Upper lobe of left lung (tissue), 6 donors: ENCODE measurements at places on chromosomes 3 and 15.

GRCh38 chr3:82058809-82059208, 297.4 kb upstream of the GBE1 start:
- no peak for DNase-seq

DNA sequence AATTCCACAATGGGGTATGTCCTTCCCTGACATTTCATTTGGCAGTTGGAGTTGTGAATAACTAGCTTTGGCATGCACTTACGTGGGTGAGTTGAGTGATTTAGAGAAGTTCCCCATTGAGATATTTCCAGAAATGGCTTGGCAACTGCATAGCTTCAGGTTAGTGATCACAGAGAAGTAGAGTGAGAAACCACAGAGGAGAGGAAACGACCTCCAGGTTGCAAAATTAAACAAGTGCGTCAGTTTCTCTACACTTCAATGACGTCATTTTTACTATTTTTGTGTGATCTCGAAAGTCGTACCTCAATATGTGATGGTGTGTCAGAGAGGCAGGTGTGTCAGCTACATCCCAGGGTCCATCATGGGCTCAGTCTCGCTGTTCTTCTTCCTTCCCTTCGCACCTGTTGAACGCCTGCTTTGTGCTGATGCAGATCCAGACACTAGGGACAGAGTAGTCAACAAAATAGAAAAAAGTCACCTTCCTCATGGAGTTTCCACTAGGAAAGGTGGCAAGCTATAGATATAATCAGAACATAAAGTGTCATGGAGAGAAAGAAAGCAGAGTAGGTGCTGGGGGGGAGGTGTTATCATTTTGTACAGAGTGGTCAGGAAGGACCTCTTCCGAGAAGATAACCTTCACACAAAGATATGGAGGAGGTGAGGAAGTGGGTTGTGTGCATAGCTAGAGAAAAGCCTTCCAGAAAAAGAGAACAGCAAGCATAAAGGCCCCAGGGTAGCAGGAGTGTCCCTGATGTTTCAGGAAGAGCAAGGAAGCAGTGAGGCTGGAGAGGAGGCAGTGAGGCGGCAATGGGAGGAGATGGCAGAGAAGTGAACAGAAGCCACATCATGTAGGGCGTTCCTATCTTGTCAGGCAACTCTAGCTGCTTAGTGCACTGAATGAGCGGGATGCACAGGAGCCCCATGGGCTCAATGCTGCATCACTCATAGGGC, 75.6 kb downstream of the MCTP2 start:
- no peak for DNase-seq

- DNase-seq, result no peak
Measured at GRCh38 chr3:14609506-14609905, 42.1 kb upstream of the CCDC174 start.

DNA sequence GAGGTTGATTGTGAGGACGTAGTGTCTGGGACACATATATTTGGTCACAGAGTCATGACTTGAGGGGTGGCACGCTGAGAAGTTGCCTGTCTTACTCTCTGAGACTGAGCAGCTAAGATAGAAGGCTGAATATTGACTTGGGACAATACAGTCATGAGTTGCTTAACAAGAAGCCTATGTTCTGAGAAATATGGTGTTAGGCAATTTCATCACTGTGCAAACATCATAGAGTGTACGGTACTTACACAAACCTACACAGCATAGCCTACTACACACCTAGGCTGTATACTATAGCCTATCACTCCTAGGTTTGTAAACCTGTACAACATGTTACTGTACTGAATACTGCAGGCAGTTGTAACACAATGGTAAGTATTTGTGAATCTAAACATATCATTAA, 30.3 kb upstream of the SPESP1 start:
- DNase-seq, result no peak

DNA sequence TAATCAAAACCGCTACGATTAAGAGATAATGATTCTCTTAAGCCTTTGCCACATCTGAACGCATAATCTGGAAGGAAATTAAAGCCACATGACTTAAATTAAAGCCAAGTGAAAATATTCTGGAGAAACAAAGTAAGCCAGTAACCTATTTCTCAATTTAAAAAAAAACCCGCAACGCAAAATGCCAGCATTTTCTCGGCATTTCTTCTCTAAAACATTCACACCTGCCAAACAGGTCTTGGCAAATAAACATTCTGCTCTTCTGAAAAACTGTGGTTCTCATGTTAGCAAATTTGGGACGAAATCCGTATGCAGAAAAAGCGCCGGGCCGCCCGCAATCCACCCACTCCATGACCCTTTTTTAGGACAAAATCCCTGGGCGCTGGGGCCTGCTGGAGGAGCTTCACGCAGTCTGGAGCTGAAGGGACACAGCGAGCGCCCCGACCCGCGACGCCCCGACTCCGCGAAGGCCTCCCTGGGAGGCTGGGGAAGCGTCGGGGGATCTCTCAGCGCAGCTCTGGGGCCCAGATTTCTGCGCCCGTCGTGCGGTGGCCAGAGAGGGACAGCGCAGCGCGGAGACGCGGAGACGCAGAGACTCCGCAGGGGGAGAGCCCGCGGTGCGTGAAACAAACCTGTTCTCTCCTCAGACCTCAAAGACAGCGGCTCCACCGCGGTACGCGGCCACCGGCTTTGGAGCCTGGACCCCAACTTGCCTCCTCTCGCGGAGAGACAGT, 471 bp downstream of the NKIRAS1 start:
- no peak for DNase-seq

DNA sequence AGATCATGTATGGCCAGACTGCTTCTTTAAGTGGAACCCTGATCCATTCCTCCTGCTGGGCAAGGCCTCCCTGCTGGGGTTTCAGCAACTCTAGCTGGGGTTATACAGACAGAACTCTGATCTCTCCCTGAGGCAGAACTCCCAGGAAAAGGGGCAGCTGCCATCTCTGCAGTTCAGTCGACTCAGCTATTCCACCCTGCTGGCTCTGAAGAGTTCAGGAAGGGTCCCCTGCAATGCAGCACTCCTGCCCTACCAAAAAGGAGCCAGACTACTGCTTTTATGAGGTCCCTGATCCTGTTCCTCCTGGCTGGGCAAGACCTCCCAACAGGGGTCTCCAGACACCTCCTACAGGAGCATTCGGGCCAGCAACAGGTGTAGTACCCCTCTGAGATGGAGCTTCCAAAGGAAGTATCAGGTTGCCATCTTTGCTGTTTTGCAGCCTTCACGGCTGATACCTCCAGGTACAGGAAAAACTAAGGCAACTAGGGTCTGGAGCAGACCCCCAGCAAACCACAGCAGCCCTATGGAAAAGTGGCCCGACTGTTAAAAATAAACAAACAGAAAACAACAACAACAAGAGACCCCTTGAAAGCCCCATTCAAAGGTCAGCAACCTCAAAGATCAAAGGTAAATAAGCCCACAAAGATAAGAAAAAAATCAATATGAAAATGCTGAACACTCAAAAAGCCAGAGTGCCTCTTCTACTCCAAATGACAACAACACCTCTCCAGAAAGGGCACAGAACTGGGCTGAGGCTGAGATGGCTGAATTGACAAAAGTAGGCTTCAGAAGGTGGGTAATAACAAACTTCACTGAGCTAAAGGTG, 14.2 kb upstream of the CP start:
- no peak for DNase-seq

- DNase-seq, result no peak
Measured at GRCh38 chr3:62238431-62238830, 134.9 kb downstream of the FEZF2 start.

DNA sequence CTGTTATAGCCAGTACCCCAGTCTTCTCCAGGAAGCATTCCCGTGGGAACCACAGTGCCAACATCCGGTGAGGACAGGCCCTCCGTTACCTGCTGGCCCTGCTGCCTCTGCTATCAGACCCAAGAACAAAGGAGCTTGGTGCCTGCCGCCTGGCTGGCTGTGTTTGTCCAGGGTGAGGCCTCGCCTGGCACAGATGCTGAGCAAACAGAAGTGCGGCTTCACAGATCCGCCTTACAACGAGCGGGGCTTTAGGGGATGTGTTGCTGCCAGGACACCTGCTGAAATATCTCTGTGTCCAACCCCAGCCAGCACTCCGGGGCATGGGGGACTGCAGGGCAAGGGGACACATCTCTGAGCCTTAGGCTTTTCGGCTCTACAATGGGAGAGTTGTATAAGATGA, 2.2 kb upstream of the EPHB3 start:
- DNase-seq, result no peak

GRCh38 chr3:134991003-134991402, 195.9 kb downstream of the EPHB1 start:
- DNase-seq, result no peak

GRCh38 chr15:66734961-66735908, 33.2 kb downstream of the SMAD6 start:
- DNase-seq, result no peak

GRCh38 chr3:156488767-156489166, 66.2 kb downstream of the SSR3 start:
- DNase-seq, result no peak

GRCh38 chr15:62378772-62379498, 213.8 kb upstream of the C2CD4B start:
- DNase-seq, result no peak

DNA sequence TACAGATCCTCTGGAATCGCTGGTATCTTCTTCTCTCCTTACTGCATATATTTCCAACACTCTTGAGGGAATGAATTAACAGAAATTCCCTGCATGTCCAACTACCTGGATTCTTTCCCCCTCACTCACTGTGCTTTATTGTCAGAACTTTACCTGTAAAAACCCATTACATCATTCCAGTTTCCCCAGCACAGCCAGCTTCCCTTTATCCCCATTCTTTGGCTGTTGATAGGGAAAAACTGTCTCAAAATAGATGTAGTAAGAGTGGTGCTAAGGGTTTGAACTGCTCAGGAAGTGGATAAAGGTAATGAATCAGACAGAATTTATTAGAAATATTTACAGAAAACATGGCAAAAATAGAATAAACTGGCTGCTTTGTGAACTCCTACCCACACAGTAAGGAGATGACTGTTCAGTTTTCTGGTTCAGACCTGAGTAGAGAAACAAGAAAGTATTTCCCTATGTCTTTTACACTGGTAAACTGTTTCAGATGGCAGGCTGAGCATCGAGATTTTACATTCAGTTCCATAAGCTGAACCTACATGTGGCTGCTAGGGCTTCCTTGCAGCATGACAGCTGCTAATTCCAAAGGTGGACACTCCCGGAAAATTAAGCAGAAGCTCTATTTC, 188.4 kb downstream of the CPNE4 start:
- DNase-seq, result no peak

DNA sequence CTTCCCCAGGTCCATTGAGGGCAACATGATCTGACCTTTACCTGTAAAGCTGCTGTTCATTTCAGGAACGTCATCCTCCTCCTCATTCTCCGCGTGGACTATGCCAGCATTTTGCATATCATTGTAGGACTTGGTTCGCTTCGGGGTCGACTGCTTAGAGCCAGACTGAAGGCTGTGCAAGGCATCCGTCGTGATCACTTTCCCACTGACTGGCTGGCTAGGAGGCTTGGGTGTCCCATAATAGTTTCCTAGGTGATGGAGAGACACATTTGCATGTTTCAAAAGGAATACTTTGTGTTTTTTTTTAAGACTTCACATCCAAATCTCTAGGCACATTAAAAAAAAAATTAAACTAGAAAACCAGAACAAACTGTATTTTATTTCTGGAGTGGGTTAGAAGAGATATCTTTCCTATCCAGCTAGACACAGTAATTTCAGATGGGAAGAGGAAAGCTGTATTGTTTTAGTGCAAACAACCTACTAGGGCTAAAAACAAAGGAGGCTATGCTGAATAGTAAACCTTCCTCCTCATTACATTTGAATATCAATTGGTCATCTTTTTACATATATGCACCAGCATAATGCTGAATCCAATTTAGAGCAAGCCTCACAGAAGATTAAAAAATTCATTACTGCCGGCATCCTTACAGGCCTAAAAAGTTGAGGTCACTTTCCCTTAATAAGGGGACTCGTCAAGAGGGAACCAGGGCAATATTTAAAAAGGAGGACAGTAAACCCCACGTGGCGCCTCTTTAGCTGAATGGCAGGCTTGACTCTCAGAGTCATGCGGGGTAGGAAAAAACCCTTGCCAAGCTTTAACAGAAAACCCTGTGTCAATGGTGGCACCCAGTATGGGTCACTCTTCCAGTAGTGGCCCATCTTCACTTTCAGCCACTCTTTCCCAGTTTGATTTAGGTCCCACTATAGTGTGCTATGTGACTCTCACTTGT, 559.9 kb downstream of the MAGI1 start:
- DNase-seq, result no peak

DNA sequence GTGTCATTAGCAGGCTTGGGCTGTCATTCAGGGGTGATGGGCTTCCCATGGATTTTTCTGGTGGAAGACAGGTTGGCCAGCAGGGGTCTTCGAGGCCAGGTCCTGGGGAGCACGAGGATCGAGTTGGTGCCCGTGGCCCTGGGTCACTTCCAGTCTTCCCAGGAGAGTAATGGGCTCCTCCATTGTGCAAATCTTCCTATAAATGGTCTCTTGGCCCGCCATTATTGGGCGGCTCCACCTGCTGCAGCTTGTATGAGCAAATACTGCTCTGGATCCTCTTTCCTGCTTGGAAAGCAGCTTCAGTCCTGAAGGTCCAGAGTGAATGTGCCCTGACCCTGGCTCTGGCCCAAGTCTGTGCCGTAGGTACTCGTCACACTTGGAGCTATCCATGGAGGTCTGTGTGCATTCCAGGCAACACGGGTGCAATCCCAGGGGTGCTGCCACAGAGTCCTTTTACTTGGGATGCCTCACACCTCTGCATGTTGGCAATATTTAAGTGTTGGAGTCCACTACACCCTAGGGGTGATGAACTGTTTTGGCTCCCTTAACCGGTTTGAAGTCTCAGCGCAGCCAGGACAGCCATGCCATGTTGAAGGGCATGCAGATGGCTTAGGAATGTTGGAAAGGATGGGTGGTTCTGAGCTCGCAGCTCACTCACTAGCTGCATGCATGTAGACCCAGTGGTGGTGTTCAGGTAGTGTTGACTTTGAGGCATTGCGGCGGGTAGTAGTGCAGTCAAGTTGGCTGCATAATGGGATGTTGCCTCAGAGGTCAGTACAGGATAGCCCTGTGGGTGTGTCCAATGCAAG, 97.6 kb downstream of the SNRPN start:
- DNase-seq, result peak; percentile 10

- no peak for DNase-seq
Measured at GRCh38 chr3:136753326-136753939, 1.3 kb upstream of the STAG1 start.
